Omental fat pad (tissue), 4 donors: ENCODE measurements at places on chromosomes 1 and 21. TPM values are rescaled to one million over a fixed set of nuclear protein-coding genes. Genes with fewer than 3 reads are reported as not detected.

DNA sequence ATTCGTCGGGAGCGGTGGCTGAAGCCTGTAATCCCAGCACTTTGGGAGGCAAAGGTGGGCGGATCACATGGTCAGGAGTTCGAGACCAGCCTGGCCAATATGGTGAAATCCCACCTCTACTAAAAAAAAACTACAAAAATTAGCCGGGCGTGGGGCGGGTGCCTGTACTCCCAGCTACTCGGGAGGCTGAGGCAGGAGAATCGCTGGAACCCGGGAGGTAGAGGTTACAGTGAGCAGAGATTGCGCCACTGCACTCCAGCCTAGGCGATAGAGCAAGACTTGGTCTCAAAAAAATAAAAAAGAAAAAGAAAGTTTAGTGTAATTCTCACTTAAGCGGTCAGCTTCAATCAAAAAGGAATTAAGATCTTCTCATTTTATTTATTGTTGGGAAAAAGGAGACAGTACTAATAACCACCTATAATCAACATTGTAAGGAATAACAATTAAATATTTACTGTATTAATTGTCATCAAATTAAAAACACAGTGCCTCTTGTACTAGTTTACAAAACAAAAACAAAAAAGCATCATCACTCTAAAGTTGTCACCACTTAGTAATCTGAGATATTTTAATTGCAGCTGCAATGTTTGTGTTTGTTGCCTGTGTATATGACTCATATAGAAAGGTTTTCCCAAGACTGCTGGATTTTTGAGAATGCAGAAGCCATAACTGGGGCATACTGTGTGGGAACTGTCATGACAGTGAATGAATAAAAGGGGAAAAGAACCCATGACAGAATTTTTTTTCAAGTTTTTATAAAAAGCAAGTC, 3.7 kb downstream of the FBXO42 start:
- no peak for DNase-seq

GRCh38 chr1:30405631-30406212, 317.7 kb downstream of the MATN1 start:
- no peak for DNase-seq

DNA sequence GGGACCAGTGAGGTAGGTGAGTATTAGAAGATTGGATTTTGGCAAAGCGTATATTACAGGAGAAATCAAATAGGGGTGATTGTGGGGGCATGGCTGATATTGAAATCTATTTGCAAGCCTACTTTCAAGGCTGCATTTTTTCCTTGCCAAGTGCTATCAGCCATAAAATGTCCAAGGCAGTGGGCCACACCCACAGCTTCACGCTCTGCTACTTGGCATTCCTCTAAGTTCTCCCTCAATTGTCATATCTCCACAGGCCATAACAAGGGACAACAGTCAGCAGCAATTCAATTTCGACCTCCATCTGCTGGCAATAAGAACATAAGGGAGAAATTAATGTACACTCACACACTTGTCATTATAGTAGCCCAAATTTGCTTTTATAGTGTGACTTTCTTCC, 667.1 kb upstream of the PKN2 start:
- no peak for DNase-seq

GRCh38 chr1:94527447-94528031, 14.0 kb downstream of the F3 start:
- DNase-seq = no peak

DNA sequence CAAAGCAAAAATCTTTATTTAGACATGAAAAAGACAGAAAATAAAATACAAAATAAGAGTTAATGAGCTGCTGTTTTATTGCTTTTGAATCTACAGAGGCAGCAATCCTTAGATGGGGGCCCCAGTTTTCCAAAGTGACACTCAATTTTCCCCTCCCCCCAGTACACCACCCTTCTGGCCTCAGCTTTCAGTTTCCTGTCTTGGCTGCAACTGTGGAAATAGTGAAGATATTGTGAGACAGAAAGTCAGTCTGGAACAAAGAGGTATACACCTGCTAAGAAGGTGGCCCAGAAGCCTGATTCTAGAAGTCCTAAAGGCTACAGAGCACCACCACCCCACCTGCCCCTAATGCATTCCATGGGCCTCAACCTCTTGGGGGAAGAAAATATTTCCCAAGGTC, 1.1 kb upstream of the MTMR11 start:
- no peak for DNase-seq

GRCh38 chr1:109498161-109498801, 4.4 kb downstream of the CYB561D1 start:
- DNase-seq = no peak

DNA sequence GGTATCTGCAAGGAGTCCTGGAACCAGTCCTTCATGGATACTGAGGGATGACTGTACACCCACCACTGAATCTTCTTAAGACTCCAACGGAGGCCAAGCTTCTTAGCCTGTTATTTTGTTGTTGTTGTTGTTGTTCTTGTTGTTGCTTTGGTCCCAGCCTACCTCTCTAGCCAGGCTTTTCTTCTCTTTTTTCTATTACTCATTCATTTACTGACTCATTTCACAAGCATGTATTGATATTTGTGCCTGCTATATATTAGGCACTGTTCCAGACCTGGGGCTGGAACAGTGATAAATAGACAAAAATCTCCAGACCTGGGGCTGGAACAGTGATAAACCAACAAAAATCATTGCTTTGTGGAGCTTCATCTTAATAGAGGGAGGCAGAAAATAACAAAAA, 20.4 kb downstream of the CENPF start:
- DNase-seq = no peak

GRCh38 chr1:184972315-184973055, 1.8 kb downstream of the NIBAN1 start:
- no peak for DNase-seq

Gene SEC16B
- total RNA-seq = 1.7 TPM

Gene FASLG
- 0.24 TPM for total RNA-seq

Gene GLMN
- 12.6 TPM for total RNA-seq

Gene GPR137B
- total RNA-seq = 37.7 TPM

Gene NECTIN4
- total RNA-seq = not detected

Gene TEKT2
- not detected for total RNA-seq

Gene STYXL2
- 0.25 TPM for total RNA-seq

Gene ADGRL2
- 72.4 TPM for total RNA-seq
